Natural killer cell (primary cell): ENCODE measurements at places on chromosomes 2 and 18. TPM values are rescaled to one million over a fixed set of nuclear protein-coding genes. Genes with fewer than 3 reads are reported as not detected.

- DNase-seq = peak; percentile 15
Observed at GRCh38 chr2:185738679-185739472, at the start of gene FSIP2. Gene FSIP2 (plus strand): TSS chr2:185738804. CDS start chr2:185738895, 91 bp downstream.

- peak; percentile 85 for DNase-seq
Observed at GRCh38 chr2:42101206-42102023, 53.6 kb downstream of the PKDCC start.

- no peak for DNase-seq
Observed at GRCh38 chr2:100470898-100471514, 724 bp downstream of the NMS start.

LYPD6 gene
- not detected for total RNA-seq

GRCh38 chr2:133416736-133417135 is 151.5 kb downstream of the NCKAP5 start:
- DNase-seq = no peak

DNA sequence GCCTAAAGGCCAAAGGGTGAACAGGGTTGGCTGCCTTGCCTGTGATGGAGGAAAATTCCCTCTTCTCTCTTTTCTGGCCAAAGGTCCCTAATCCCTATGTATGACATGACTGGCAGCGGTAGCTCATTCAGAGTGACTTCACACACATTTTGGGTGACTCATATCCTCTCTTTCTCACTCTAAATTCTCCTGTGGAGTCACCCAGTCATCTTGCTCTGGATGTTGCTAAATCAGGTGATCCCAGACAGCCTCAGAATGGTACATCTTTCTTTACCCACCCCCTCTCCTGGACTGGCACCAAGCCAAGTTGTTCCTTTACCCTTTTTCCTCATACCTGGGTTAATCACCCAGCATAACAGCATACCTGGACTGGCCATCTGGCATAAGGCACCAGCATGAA is 77.2 kb downstream of the NEURL3 start:
- no peak for DNase-seq

LHCGR gene
- total RNA-seq = not detected

CBLN2 gene
- total RNA-seq = not detected

GRCh38 chr2:233395687-233396086 is 41.4 kb downstream of the DGKD start:
- DNase-seq = no peak

TMEM37 gene
- not detected for total RNA-seq

GRCh38 chr2:169036736-169037440 is 5.8 kb upstream of the ABCB11 start:
- no peak for DNase-seq

DNA sequence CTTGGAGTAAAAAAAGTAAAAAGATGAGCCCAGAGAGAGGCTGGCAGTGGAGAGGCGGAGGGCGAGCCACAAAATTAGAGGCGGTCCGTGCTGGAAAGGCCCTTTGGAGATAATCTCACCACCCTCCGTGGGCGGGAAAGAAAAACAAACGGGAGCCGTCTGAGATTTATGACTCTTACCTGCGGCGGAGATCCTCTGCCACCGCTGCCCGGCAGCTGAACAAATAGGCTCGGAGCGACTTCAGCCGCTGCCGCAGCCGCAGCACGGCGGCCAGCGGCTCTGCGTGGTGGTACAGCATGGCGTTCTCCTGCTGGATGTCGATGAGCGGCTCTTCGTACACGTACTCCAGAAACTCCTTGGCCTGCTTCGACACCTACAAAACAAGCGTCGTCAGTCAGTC is 94.6 kb downstream of the PLEKHM3 start:
- no peak for DNase-seq

DNA sequence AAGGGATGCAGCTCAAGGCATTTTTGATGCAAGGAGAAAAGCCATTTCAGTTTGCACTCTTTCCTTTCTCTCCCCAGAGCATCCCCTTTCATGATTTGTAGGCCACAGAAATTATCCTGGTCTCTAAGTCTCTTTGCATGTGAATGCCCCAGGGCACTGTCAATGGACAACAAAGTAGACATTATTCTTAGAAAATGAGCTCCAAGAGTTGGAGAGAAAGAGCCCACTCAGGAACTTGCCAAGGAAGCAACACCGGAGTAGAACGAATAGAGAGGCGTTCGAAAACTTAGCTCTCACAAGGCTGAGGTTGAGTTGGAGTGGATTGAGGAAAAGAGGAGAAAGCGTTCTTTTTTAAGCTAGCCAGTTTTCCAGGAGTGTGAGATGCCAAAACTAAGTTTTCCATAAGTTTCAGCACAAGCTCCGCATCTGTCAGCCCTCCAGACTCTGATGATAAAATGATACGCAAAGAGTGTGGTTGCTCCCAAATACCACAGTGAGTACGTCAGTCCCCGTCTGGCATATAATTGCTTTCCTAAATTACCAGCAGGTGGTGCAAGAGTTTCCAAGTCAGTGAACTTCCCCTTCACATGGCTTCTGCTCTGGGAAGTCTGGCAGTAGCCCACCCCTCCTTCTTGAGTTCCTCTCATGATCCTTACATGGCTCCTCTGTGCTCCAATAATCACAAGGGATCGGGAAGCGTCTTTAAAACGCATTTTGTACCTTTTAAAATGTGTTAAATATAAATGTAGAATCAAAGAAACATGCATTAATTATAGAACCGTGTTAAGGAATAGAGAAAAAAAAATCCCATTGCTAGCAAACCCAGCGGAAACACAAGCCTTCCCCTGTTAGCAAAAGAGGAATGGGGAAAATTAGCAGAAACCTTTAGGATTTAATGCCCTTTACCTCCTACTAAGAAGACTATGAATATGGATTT is 1060.6 kb upstream of the FANCL start:
- no peak for DNase-seq

RSAD2 gene
- 7.9 TPM for total RNA-seq

DNA sequence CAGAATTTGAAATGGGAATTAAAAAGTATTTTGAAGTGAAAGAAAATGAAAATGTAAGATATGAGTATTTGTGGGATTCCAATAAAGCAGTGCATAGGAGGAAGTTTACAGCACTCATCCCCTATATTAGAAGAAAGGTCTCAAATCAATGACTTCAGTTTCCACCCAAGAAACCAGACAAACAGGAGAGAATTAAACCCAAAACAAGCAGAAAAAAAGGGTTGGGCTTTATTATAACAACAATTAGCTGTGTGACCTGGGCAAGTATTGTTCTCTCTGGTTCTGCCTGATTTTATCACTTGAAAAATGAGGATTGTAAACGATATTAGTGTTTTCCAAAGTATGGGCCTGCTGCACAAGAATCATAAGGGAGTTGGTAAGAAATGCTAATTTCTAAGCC is 18.3 kb upstream of the LYPD6 start:
- DNase-seq = no peak

GRCh38 chr2:188132385-188132784 is 159.3 kb upstream of the GULP1 start:
- no peak for DNase-seq

OSBPL6 gene
- total RNA-seq = not detected

CRYBA2 gene
- not detected for total RNA-seq
